ENCODE measurements at places on chromosomes 2 and 18.

DNA sequence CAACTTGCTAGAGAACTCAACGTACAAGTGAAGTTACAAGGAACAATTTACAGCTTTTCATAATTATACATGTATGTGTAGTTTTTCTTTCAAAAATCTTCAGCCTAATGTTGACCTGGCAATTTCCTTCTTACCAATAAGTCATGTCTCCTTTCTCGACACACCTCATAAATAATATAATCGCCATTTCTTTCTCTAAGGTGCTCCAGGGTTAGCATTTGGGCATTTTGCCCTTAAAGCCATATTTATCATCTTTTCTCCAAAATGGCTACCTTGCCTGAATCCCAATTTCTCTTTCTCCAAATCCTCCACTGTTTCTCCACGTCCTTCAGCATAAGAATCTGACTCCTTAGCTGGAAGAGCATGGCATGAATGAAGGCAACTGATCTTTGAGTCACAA, 50.3 kb upstream of the RAB27B start:
- no peak for DNase-seq

DNA sequence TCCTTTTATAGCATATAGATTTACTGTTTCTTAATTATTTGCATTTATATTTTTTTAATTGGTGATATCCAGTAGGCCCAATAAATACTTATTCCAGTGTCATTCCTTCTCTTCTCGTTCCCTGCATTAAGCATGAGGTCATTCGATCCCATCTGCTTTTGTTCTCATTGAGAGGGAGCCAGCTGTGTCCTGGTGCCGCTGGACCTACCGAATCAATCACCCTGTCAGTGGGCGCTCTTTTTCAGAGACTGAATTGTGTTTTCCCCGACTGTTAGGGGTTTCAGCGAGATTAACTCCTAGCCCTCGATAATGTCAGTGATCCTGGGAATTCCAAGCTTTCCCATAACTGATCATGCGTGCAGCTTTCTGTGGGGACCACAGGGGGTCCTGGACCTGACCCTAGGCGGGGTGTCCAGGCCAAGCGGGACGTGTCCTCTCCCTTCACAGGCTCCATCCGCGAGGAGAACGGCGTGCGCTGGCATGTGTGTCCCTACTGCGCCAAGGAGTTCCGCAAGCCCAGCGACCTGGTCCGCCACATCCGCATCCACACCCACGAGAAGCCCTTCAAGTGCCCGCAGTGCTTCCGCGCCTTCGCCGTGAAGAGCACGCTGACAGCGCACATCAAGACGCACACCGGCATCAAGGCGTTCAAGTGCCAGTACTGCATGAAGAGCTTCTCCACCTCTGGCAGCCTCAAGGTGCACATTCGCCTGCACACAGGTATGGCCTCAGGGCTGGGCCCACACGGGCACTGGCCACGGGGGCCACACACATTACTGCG, 72.4 kb downstream of the ZNF236 start:
- DNase-seq, result no peak

GRCh38 chr18:64164883-64165282, 16.0 kb upstream of the LINC00305 start:
- no peak for DNase-seq

- DNase-seq, result peak; percentile 8
Measured at GRCh38 chr18:23032030-23032582, 99.0 kb downstream of the RBBP8 start.

GRCh38 chr2:43225788-43226557, 433 bp downstream of the ZFP36L2 start:
- peak; percentile 69 for DNase-seq

GRCh38 chr2:94986392-94986963, 39.0 kb upstream of the MAL start:
- peak; percentile 81 for DNase-seq

DNA sequence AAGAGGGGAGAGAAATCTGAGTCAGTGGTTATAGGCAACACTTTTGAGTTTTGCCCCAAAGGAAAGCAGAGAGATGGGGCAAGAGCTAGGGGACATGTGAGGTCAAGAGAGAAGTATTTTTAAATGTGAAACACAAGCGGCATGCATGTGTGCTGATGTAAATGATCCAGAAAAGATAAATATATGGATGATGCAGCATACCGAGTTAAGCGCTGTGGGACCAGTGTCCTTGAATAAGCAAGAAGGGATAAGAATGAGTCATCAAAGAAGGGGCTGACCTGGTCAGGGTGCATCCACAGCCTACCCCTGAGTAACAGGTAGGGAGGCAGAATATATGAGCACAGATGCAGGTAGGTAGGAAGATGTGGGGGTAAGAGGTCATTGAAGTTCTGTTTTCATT, 180.9 kb downstream of the TRABD2A start:
- DNase-seq, result no peak

GRCh38 chr18:44079606-44080005, 601.1 kb upstream of the SETBP1 start:
- peak; percentile 16 for DNase-seq

- DNase-seq, result no peak
Measured at GRCh38 chr2:168608796-168609195, 152.7 kb downstream of the CERS6 start.

DNA sequence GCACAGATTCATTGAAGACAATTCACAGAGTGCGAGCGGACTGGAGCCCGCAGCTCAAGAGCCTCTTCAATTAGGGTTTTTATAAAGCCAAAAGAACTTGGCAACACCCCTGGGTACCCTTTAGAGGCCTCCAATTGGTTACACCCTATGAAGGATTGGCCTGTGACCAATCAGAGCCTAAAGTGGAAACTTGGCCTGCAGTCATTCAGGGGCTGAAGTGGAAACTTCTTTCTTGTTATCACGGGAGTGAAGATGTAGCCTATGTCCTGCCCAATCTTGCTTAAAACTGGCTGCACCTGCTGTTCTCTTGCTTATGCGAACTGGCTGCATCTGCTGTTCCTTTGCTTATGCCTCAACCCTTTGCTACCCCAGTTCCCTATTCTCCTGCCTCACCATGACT, 1.8 kb upstream of the HJURP start:
- no peak for DNase-seq

GRCh38 chr18:24543086-24543794, 82.8 kb downstream of the HRH4 start:
- no peak for DNase-seq

DNA sequence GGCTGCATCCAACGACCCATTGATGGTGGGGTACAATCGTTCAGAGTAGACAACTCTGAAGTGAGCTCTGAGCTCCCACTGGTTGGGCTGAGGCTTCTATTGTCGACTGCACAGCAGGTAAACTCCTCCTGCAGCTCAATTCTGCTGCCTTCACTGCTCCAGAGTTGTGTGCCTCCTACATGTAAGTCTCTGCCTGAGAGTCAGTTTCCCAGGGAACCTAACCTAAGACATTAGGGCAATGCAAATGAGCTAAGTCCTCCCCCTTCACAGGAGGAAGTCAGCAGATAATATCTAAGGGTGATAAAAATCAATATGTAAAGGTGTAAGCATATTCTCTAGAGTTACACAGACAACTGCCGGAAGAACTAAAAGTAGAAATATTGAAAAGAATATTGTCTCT, 22.5 kb upstream of the ACYP2 start:
- DNase-seq, result no peak

GRCh38 chr18:55849391-55849790, 261.4 kb upstream of the TCF4 start:
- no peak for DNase-seq

- DNase-seq, result no peak
Measured at GRCh38 chr18:45342166-45342565, 273.1 kb upstream of the SLC14A2 start.

DNA sequence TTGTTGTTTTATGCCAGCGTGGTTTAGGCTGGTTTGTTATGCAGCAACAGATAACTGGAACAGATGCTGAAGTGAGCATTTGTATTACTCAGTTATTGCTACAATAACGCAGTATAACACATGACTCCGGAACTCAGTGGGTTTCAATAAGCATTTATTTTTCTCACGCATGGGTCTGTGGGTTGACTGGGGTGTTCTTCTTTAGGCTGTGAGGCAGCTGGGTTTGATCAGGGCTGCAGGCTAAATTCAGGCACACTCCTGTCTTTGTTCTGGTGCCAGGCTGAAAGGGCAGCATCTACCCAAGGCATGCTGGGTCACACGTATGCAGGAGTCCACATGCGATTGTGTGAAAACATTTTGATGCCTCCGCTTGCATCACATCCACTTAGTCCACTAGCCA, 3.8 kb upstream of the SLC1A4 start:
- DNase-seq, result no peak

GRCh38 chr2:162243294-162243693, at the start of gene FAP:
FAP (minus strand) TSS chr2:162243445; CDS start chr2:162243327, 118 bp downstream.
- DNase-seq, result no peak

DNA sequence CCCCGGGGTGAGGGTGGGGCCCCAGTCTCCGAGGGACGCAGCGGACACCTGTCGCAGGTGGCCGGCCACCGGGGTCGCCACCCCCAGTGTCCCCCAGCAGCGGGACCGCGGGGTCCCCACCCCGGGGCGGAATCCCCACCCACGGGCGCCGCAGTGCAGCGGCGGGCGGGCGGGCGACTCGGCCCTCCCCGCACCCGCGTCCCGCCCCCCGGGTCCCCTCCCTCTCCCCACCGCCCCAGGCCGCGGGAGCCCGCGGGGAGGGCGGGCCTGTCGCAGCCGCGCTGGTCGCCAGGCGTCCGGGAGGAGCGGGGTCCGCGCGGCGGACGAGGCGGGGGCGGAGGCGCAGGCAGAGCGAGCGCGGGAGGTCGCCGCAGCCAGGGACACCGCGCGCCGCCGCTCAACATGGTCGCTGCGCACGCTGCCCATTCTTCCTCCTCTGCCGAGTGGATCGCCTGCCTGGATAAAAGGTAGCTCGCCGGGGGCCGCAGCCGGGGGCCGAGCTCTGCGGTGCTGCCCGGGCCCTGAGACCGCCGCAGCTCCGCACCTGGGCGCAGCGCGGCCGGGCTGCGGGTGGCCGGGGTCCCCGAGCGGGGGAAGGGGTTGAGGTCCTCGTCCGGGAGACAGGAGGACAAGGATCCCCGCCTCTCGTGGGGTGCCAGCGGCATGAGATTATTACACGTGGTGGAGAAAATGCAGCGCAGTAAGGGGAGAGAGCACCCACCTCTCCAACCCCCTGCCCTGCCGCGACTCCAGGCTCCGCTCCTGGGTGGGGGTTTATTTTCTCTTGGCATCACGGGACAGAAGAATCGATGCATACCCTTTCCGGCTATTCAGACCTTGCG, at the start of gene RAPGEF4:
Gene RAPGEF4 (plus strand): TSS at position 264 of the 842 bp plus-strand sequence. CDS start 139 bp downstream, at position 403.
- peak; percentile 54 for DNase-seq

DNA sequence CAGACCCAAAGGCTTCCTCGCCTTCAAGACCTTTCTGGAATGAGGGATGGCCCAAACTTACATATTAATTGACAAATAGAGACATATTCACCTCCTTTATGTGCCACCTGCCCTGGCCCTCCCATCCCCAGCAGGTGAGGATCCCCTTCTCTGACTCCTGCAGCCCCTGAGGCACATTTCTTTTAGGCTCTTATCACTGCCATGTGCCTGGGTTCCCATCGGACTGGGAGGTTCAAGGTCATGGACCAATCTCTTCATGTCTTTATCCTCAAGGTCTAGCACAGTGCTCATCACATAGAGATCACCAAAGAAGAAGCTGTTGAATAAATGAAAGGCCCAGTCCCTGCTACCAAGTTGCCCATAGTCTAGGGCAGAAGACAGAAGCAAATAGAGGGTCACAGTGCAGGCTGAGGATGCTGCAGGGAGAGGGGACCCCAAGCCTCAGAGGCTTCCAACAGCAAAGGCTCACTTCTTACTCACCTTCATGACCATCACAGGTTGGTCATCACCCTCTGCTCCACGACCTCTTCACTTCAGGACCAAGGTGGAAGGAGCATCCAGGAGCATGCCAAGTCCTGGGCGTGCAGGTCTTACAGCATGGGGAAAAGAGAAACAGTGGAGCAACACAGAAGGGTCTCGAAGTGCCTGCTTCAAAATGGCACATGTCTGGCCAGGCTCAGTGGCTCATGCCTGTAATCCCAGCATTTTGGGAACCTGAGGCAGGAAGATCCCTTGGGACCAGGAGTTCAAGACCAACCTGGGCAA, 193.9 kb downstream of the SMAD2 start:
- no peak for DNase-seq

- no peak for DNase-seq
Measured at GRCh38 chr2:70090706-70091334, 3.5 kb downstream of the PCBP1 start.

GRCh38 chr18:41906528-41907146, 48.4 kb upstream of the PIK3C3 start:
- DNase-seq, result peak; percentile 43

- no peak for DNase-seq
Measured at GRCh38 chr2:43218702-43219382, 7.6 kb downstream of the ZFP36L2 start.

GRCh38 chr2:64825831-64826491, 163.2 kb upstream of the SLC1A4 start:
- no peak for DNase-seq

DNA sequence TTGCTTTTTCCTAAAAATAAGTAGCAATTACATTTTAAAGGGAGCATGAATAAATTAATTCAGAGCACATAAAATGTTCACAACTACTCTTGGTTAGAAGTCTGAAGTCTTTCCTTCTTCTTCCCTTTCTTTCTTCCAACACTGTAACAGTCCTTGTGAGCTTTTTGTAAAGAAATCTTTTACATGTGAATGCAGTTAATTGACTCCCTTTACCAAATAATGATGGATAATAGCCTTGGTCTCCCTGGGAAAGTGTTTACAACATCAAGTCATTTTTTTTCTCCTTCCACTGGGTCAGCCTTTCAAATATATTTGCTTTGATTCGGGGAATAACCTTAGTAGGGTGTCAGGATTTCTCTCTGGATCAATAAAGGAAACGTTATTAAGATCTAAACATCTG, 39.1 kb downstream of the CALCRL start:
- DNase-seq, result no peak

DNA sequence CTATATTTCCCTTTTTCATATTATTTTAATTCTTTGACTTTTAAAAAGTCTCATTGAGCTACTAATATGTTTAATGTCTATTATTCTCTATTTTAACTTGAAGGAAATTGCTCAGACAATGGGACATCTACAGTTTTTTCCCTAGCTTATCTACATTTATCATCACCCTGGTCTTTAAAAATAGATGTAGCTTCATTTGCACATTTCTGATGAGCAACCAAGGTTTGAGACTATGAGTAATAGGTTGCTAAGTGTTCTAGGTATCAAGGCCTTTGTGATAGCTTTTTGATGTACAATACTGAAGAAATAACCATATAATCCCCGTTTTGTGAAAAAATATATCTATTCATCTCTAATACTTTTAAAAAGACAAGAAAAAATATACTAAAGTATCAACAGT, 47.0 kb downstream of the STAT4 start:
- DNase-seq, result no peak

DNA sequence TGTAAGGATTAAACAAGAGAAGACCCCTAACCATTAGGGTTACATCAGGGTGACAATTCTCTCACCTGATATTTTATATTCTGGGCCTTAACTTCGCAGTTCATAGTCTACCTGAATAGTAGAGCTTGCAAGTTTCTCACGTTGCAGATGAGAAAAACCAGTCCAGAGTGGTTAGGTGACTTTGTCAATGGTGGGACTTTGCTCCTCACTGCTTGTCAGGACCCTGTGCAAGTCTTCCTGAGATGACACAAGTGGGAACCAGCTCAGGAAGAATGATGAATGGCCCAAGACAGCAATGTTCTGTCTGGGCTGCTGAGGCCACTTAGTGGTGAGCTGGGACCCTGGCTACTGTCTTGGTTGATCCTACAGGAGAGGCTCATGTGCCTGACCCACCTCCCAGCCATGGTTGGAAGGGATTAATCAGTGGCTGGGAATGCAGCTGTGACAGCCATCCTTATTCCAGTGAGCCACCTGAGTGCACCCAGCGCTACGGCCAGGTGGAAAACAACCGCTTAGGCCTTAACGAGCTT, 16.9 kb downstream of the LGALSL start:
- DNase-seq, result no peak
